ENCODE measurements at places on chromosomes 12 and 14.

DNA sequence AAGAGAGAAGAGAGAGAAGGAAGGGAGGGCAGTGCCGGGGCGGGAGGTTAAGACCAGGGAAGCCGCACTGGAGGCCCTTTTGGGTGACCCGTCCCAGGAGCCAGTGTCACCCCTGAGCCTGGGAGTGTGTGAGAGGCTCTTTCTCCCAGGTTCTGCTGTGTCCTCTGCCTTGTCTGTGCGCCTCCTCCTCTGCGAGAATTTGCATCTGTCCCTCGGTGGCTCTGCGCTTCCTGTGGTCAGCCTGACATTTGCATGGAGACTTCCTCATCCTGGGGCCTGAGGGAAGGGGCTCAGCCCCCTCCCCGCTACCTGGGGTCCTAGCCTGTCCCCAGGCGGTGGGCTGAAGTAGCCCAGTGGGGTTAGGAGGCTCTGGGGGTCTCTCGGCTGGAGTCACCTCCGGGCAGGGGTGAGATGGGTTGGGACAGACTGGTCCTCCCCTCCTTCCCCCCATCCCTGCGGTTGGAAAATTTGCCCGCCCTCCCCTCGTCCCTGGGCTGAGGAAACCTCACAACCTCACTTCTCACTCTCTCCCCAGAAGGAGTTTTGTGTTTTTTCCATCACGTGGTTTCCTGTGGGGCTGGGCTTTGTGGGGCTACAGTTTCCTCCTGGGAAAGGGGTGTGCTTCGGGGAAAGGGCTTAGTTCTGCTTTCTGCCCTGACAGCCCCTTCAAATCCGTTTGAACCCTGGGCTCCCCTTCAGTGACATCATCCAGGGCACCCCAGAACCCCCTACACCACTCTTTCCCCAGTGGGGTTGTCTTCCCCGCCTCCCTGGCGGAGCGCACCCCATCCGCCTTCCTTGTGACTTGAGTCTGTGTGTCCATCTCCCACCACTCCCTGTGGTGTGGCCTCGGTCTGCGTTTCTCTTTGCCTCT, 2.5 kb downstream of the PTPN6 start:
- peak; percentile 47 for DNase-seq

- DNase-seq = no peak
Observed at GRCh38 chr14:59358102-59358501, 107.1 kb downstream of the GPR135 start.

DNA sequence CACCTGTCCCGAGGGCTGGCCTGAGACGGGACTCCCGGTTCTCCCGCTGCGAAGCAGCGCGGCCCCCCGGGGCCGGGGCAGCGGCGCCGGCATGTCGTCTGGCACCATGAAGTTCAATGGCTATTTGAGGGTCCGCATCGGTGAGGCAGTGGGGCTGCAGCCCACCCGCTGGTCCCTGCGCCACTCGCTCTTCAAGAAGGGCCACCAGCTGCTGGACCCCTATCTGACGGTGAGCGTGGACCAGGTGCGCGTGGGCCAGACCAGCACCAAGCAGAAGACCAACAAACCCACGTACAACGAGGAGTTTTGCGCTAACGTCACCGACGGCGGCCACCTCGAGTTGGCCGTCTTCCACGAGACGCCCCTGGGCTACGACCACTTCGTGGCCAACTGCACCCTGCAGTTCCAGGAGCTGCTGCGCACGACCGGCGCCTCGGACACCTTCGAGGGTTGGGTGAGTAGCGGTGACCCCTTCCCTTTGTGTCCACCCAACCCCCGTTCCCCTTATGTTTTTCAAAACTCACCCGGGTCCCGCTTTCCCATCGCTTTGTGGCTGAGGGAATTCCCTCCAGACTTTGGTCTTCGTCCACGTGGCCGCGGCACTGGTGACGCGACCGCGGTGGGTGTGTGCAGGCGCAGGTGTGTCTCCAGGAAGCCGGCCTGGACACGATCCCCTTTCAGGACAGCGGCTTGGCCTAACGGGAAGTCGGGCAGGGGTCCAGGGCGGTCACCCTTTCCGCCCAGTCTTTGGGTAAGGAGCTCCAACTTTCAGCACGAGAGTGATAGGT, 826 bp downstream of the PRKCH start:
- no peak for DNase-seq

DNA sequence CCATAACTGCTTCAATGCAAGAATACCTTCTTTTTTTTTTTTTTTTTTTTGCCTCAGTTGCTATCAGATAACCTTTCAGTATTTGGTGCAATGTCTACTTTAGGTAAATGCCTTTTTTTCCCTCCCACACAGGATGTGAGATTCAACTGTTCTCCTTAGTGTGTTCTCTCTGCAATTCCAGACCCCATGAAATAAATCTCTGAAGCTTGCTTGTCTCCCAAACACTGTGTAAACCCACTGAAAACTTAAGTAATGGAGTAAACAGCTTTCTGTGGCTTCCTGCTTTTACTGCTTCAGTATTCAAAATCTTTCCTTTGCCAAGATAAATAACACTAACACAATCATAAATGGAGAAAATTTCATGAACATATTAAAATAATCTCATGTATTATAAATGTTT, 55.8 kb upstream of the CLEC14A start:
- DNase-seq = no peak

- no peak for DNase-seq
Observed at GRCh38 chr14:74578479-74578878, 33.6 kb downstream of the LTBP2 start.

GRCh38 chr12:117857632-117858612, 110.9 kb downstream of the KSR2 start:
- DNase-seq = no peak

- DNase-seq = no peak
Observed at GRCh38 chr12:38508246-38508645, 191.7 kb downstream of the ALG10B start.

DNA sequence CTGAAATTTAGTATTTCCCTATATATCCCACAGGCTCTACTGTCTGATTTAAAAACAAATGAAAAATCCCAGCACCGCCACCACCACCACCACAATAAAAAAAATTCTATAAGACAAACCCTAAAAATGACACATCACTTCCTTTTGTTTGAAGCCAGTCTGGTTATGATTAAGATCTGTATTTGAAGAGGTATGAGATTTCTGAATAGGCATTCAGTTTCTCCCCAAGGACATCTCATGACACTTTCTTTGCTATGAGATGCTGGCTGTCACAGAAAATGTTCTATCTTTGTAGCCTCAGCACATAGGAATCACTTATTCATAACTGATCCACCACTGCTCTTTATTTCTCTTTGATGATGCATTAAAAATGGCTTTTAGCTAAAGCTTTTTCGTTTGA, 1071.0 kb downstream of the SLC6A15 start:
- no peak for DNase-seq

DNA sequence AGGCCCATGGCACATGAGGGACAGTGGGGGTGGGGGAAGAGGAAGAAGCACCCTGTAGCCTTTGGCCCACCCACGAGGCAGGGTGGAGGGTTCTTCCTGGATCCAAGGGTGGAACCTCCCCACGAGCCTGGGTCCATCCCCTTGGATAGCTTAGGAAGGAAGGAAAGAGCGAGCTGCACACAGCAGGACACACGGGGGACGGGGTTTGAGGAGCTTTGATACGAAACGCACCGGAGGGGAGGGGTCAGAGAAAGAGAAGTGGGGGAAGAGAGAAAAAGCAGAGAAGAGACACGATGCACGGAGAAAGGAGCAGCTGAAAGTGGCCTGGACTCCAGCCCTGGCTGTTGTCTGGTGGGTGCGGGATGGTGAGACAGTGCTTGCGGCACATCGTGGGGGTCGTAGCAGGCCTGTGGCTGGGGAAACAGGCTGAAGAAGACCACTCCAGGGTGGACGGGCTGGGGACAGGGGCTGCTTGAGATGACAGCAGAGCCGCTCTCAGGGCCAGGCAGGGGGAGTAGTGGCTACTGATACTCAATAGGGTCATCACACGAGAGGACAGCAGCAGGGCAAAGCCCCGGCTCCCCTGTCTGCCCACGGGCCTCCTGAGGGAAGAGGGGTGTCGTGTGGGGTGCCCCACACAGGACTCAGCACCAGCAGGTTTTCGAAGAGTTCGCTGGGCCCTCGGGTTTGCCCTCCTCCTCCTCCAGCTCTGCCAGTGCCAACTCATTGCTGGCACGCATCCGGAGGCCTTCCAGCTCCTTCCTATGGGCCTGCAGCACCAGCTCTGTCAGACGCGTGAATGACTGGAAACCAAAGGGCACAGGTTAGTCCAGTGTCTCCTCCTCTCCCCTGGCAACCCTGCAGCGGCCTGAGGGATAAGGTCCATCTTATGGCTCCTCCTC, 5.4 kb upstream of the GPX2 start:
- DNase-seq = no peak

- DNase-seq = no peak
Observed at GRCh38 chr12:12598864-12599263, 12.8 kb upstream of the CREBL2 start.

DNA sequence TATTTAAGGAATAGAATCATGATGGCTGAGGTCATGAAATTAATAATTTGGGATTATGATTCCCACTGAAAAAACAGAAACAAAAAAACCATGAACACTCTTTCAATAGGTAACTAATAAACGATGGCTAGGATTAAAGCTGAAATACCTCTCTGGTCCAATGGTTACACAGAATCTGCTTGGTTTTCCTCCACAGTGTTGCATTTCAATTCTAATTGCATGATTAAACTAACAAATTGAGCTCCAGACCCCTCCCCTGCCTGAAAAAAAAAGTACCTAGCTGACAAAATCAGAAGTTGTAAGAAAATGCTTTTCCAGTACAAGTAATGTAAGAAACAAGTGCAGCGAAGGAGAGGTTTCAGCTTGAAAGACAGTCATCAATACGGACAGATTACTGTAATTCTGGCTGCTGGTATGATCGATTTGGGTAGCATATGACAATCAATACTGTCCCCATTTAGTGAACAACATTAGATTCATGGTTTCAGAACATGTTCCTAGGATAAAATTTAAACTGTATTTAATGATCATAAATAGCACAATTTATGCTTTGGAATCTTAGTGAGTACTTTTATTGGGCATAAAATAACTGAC, 32.0 kb downstream of the INSM2 start:
- no peak for DNase-seq

DNA sequence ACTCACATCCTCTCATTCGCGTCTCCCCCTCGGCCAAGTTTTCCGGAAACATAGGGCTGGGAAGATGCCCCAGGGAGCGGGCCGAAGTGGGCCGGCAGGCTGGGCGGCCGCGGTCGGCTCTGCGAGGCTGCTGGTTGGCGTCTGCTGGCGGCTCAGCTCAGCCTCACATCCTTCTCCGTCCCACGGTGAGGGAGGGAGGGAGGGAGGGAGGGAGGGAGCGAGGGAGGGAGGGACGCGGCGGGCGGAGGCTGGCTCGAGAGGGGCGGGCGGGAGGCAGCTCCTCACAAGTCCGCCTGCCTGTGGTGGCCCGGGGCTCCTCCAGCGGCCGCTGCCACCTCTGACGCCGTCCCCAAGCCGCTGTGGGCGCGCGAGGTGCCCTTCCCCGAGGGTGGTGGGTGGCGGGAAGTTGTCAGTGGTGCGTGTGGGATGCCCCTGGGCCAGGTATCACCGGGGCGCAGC, 93.8 kb downstream of the RFLNA start:
- DNase-seq = peak; percentile 77

DNA sequence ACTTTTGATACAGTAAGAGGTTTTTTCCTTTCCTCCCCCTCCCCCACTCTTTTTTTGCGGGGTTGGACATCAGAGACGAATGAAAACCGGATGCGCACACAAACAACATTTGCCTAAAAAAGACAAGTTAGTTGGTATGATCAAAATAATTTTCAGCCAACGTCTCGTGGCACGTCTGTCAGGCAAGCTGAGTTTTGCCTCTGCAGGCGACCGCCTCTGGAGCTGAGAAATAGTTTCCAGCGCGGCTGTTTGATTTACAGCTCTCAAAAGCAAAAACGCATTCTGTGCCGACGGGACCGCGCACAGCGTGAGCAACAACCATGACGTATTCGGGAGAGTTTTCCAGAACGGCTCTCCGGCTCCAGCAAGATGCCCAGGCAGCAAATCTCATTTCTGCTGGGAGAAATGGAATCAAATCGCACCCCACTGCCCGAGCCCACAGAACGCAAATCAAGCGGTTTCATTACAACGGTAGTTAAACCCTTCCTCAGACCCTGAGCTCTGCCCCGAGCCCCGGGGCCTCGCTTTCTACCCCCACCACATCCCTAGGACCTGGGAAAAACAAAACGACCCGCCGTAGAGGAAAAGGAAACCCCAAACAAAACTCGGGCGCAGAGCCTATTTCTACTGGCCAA, 14.2 kb upstream of the CALM1 start:
- peak; percentile 85 for DNase-seq

DNA sequence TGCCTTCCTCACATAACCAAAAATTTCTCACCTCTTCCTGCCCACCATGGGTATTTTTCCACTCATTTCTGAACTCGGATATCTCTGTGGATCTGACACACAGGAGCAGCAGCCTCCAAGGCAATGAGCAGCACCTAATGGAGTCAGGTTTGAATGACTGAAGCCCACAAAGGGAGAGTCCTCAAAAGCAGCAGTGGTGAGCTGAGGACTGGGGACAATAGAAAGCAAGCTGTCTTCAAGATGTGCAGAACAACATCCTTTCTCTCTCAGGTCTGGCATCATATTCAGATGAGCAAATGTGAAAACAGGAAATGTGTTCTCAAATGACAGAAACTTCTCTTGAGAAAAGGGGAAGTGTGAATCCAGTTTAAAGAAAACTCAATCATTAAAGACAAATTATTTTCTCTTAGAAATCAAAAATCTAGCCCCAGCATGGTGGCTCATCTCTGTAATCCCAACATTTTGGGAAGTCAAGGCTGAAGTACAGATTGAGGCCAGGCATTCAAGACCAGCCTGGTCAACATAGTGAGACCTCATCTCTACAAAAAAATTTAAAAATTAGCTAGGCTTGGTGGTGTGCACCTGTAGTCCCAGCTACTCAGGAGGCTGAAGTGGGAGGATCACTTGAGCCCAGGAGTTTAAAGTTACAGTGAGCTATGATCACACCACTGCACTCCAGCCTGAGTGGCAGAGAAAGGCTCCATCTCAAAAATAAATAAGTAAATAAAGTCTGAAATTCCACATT, 54.2 kb downstream of the C12orf42 start:
- no peak for DNase-seq

GRCh38 chr14:92726135-92726932, 22.1 kb downstream of the LGMN start:
- no peak for DNase-seq

- DNase-seq = no peak
Observed at GRCh38 chr14:77024171-77024691, 4.3 kb downstream of the IRF2BPL start.

- no peak for DNase-seq
Observed at GRCh38 chr12:4178424-4179170, 95.0 kb upstream of the CCND2 start.

DNA sequence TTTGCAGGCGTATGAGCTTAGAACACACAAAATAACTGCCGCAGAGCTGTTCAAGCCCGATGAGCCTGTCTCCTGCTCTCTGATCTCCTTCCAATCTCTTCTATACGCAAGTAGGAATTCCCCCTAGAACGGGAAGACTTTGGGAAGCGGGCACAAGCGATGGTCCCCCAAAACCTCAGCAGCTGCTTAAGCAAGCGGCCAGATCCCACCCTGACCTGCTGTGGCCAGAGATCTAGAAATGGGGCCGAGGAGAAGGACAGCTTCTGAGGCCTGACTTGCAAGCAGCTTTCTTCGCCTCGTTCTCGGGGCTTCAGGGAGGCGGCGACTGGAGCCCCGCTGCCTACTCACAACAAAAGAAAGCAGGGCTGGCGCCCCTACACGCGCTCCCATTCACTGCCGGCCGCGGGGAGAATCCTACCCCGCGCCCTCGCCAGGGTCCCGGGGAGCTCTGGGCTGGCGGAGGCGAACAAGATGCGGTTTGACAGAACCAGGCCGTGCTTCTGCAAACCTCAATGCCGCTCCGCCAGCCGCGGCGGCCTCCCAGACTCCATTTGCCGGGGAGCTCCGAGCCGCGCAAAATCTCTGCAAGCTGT, 922 bp downstream of the TBX5 start:
- no peak for DNase-seq
